ENCODE measurements at places on chromosomes 1 and 21.

- DNase-seq, result no peak
These were observed 8.7 kb downstream of the PLEKHA6 start for GRCh38 chr1:204350857-204351573.

DNA sequence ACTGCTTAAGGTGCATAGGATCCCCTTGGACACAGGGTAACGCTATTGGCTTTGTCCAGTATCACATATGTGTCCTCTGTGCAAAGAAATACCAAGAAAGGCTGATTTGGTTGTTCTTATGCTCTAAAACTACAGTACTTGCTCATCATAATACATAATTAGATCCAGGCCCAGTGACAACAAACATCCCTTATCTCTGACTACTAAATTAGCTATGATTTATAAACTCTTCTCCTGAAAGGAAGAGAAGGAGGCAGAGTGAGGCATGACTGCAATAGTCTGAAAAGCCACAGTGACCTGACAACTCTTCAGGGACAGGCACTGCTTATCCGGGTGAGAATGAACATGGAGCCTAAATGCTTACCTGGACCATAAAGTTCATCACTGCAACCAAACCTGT, 30.7 kb downstream of the MGST3 start:
- no peak for DNase-seq

DNA sequence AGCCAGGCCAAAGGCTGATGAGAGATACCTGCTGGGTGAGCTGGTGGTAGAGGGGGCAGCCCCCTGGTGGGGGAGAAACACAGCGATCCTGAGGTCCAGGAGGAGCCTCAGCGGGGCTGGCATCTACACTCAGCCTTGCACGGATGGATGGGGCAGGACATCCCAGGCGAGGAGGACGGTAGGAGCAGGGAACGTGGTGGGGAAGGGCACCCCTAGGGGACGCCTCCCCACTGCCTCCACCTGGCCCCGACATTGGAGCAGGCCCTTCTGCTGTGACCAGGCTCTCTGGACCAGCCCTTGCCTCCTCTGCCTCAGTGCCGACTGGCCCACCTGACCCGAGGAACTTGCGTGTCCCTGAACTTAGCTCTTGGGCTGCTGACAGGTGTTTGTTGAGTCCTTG, 6.4 kb upstream of the MMEL1 start:
- DNase-seq, result no peak

- peak; percentile 25 for DNase-seq
These were observed 81.6 kb upstream of the LRRC8D start for GRCh38 chr1:89739013-89739843.

DNA sequence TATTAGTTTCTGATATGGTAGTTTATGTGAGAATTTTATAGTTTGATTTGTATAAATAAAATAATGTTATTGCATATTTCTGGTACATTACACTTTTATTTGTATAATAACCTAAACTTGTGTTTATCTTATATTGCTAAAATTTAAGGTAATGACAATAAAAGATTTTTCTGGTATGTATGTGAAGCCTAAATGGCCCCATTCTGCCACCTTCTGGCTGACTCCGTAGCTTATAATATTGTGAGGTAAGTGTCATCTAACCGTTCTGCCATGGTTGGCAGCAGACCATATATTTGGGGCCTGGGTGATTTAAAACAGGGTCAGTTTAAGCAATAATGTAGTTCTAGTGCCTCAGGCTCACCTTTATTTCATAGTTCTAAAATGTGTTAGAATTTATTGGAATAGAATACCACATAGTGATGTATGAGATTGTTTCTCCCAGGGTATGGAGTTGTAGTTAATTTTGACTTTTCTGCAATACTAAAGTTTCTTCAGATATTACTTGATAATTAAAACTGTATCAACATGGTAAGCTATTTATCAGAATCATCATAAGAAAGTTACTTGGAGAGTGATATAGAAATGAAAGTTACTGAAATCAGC, 21.2 kb upstream of the PRKACB start:
- DNase-seq, result peak; percentile 33

DNA sequence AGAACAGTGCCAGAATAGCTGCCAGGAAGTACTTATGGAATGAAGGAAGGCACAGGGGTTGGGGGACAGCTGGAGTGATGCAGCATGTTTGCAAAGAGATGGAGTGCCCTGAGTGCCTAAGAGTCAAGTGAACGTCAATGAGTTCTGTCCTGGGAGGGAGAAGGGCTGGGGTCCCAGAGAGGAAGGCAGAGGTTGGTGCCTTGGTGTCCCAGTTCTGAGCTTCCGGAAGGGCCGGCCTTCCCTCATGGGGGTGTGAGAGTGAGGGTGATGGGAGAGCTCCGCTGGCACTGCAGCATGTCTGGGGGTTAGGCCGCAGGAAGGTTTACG, 17.6 kb downstream of the NES start:
- DNase-seq, result no peak

DNA sequence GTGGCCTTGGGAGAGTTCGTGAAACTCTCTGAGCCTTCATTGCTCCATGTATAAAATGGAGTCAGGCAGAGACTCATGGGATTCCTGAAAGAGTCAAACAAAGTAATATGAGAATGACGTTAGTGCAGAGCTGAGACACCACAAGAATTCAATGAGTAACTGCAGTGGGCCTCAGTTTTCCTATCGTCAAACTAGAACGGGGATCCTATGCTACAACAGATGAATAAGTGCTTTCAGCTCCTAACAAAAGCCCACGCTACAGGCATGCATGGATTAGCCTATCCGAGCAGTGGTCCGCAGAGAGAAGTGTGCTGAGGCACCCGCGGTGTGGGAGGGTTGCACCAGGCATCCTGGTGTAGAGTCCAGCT, 124.7 kb downstream of the SYF2 start:
- no peak for DNase-seq

DNA sequence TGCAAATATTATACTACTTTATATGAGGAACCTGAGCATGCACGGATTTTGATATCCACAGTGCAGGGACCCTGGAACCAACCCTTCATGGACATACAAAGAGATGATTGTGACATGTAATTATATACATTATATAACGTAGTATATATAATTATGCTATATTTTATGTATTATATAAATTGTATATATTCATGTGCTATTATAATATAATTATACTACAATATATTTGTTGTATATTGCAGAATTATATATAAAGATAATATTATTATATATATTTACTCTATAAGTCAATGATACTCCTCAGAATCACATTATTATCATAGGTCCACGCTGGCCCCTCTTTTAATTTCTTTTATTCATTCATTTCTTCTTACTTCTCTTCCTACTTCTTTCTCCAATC, 70.9 kb downstream of the TNFSF18 start:
- DNase-seq, result no peak

- DNase-seq, result no peak
These were observed 14.8 kb downstream of the ALX3 start for GRCh38 chr1:110055493-110056284.

GRCh38 chr1:2379733-2380404, 11.5 kb downstream of the MORN1 start:
- no peak for DNase-seq

DNA sequence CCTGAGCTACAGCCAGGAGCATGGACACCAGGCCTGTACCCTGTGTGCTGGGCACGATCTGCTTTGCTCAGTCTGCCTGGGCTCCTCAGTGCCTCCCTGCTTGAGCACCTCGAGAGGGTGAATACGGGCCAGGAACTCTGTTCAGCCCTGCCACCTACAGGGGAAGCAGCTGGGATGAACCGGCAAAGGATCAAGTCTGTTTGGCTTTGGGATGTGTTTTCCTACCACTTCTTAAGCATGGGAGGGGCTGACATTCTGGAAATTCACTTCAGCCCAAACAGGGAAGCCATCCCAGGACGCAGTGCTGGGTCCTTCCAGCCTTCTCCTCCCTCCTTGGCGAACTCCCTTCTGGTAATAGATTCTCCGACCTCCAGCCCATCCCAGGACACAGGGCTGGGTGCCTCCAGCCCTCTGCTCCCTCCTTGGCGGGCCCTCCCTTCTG, 55.8 kb upstream of the SELENON start:
- no peak for DNase-seq

- DNase-seq, result no peak
These were observed 60.7 kb downstream of the PRKAB2 start for GRCh38 chr1:147111381-147112130.

GRCh38 chr1:220386494-220387195, 114.4 kb upstream of the RAB3GAP2 start:
- no peak for DNase-seq

DNA sequence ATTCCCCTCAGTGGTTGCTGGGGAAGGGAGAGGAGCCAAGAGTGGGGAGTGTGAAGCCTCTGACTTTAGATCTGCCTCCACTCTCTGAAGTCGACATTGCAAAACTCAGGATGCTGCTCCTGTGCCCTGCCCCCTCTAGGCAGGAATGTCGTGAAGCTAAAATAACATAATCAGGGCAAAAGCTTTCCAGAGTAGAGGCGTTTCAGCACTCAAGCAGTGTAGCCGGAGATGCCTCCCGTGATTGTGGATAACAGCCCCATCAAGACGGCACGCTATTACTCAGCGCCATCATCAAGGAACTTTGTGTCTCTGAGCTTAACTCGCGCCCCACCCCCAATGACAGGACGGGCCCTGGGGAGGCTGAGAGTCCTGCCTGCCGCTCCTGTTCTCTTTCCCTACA, 60.0 kb downstream of the FBXO2 start:
- DNase-seq, result no peak

GRCh38 chr21:25903607-25904006, 168.8 kb downstream of the GABPA start:
- DNase-seq, result peak; percentile 98

DNA sequence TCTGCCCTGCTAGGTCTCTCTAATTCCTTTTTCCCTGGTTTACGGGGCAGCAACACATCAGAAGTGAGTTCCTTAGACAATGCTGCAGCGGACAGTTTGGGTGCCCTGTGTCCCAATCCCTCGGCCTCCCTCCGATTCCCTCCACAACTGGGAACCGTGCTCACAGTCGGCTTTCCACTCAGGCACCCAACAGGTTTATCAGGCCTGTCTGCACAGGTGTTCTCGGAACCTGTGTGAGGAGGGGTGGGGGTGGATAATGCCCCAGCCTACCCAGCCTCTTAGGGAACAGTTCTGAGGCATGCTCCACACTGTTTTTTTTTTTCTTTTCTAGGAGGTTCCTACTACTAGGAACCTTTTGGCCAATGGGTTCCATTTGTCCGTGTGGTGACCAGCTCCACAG, 131.2 kb downstream of the DISC1 start:
- no peak for DNase-seq

GRCh38 chr1:235270625-235271024, 57.4 kb downstream of the ARID4B start:
- DNase-seq, result peak; percentile 10

- no peak for DNase-seq
These were observed 46.8 kb upstream of the WASF2 start for GRCh38 chr1:27536767-27537166.

GRCh38 chr1:161954466-161954865, 69.2 kb downstream of the OLFML2B start:
- DNase-seq, result no peak

DNA sequence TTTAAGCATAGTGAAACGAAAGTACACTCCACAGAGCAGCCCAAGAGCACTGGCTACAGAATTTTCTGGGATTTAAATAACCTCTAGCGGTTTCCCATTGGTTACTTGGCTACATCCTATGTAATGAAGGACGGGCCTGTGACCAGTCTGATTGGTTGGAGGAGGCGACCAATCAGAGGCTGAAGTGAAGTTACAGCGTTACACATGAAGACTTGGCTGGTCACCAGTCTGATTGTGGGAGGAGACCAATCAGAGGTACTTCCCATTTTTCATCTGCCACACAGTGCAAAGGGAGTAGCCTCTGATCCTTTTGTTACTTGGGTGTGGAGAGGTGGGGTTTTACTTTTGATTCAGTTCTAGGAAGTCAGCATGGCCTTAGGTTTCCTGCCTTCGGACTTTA, 142.7 kb upstream of the SERTAD4 start:
- peak; percentile 4 for DNase-seq

DNA sequence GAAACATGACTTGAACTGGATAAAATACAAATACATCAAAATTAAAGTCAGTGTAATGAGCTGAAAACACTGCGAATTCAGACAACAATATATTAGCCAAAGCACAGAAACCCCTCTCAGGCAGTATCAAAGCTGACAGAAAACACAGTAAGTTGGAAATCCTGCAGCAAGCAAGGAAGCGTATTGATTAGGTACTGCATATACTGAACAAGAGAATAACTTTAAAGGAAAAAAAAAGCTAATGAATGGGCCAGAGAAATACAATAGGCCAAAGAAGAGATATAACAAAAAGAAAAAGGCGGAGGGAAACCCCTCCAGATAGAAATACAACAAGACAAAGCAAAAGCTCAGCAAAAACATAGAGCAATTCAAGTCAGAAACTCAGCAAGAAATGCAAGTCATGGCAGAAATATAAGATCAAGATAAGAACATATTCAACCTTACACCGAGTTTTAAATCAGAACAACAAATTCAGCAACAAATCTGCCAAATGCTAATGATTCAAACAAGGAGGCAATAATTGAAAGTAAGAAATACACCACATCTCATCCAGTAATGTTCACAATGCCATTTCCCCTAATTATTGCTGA, 299.0 kb downstream of the USH2A start:
- DNase-seq, result no peak

- DNase-seq, result no peak
These were observed 682.0 kb downstream of the LTN1 start for GRCh38 chr21:28310711-28311110.

- DNase-seq, result no peak
These were observed 30.8 kb downstream of the EPHA2 start for GRCh38 chr1:16125088-16125470.

- DNase-seq, result no peak
These were observed 27.7 kb downstream of the TNFRSF9 start for GRCh38 chr1:7912743-7913557.

DNA sequence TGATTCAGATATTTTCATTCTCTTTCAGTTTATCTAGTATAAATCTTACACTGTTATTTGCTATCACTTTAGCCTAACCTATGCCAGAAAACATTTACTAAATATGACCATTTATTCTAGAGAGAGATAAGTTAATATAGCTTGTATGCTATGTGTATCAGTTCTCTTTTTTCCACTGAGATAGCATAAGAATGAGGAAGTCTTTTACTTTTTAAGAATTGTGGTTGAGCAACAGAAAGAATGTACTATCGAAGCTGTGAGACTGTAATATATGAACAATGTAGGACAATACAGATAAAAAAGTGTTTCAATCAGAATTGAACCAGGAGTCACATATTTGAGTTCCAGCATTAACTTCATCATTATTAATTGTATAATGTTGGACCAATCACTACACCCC, 479.9 kb upstream of the PLXNA2 start:
- peak; percentile 76 for DNase-seq

- no peak for DNase-seq
These were observed at the start of gene DIO1 for GRCh38 chr1:53893999-53894636. Gene DIO1 (plus strand): TSS chr1:53894187. CDS start chr1:53894211, 24 bp downstream.

GRCh38 chr1:173802961-173803360, 21.5 kb upstream of the DARS2 start:
- DNase-seq, result no peak

DNA sequence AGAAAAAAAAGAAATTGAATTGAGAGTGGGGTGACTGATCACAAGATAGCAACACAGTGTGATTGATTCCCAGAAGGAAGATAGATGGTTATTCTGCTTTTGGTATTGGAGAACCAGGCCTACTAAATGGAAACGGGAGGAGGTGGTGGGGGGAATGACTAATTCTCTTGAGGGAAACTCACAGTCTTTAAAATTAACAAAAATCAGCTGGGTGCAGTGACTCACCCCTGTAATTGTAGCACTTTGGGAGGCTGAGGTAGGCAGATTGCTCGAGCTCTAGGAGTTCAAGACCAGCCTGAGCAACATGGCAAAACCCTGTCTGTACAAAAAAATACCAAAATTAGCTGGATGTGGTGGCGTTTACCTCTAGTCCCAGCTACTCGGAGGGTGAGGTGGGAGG, 134.6 kb upstream of the PDE4B start:
- DNase-seq, result no peak

Data from MV-4-11 (cell line).